CD8-positive, alpha-beta memory T cell (primary cell): ENCODE measurements at places on chromosomes 1 and 21.

DNA sequence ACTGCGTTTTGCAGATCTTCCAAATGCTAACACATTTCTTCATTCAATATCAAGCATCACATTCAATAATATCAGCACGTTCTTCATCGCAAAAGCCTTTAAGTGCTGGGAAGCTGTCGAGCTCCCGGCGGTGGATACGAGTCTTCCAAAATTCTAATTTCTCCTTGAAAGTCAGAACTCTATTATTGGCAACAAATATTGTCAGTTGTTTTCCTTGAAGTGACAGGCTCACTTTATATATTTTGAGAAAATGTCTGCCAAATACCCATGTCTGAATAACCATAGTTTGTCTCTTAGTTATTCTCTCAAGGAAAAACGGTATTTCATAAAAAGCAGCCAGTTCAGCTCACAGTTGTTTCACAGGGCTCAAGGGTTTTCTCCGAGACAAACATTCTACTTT, 226.2 kb upstream of the C1orf174 start:
- no peak for DNase-seq

DNA sequence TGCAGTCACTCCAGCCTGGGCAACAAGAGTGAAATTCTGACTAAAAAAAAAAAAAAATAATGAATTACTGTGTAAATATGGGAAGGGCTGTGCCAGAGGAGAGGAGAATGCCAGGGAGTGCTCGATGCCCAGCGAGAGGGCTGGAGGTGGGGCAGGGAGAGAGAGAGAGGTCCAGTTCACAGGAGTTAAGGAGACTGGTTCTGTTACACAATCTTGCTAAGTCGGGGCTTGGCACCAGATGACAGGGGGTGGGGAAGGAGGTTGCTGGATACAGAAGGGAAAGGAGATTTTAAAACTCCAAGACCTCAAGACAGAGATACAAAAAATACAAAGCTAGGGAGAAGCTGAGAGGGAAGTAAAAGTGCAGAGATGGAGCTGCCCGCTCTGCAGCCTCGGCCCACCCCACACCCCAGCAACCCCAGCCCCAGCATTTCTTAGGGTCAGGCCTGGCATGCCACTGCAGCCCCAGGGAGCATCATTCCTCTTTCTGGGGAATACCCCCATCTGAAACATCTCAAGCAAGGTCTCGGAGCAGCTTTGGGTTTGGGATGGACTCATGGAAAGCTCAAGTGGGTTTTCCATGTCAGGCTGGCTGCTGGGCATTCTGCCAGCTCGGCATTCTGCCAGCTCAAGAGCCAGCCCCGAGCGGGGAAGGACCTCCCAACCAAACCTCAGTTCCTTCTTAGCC, 991 bp downstream of the SELENBP1 start:
- no peak for DNase-seq

DNA sequence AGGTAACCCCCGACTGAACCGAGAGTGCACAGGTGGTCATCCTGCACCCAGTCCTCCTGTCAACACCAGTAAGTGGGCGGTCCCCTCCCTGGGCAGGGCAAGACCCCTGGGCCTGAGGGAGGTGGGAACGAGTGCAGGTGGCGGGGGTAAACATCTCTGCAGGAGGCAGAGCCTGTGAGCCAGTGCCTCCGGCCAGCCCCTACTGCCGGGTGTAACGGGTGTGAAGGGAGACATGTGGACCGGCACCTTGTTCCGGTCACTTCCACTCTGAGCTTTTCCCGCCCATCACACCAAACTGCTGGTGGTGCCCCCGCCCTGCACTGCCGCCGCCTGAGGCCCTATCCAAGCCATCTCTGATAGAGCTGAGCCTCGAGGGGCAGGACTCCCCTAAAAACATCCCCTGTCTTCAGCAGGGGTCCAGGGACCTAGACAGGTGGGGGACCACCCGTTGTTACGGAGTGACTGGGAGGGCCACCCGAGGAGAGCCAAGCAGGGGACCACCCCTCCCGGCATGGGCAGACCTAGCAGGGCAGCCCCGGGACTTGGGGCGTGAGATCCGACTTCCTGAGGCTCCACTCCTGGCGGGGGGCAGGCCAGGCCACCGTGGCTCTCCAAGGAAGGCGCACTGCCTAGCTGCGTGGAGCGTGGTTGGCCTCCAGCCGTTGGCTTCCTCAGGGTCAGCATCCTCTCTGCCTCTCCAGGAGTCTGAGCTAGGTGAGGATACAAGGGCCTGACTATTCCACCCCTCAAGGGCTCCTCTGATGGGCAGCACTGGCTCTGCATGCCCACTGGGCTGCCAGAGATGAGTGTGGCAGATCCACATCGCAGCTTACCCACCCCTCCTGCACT, 43.8 kb upstream of the LBR start:
- DNase-seq: no peak

- DNase-seq: no peak
Measured at GRCh38 chr1:201673915-201674314, 135.0 kb downstream of the NAV1 start.

DNA sequence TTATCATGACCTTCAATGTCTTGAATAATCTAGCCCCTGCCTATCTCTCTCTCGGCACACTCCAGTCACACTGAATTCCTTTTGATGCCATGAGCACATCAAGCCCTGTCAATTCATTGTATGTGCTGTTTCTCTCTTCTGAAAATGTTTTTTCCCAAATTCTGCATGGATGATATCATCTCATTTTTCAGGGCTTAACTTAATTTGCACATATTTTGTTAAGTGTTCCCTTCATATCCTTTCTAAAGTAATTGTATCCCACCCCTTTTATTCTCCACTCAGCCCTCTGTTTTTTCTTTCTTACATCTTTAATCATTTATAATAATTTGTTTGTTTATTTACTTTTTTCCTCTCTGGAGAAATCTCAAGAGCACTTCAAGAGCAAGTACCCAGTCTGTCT, 149.9 kb downstream of the ZNF326 start:
- DNase-seq: no peak

DNA sequence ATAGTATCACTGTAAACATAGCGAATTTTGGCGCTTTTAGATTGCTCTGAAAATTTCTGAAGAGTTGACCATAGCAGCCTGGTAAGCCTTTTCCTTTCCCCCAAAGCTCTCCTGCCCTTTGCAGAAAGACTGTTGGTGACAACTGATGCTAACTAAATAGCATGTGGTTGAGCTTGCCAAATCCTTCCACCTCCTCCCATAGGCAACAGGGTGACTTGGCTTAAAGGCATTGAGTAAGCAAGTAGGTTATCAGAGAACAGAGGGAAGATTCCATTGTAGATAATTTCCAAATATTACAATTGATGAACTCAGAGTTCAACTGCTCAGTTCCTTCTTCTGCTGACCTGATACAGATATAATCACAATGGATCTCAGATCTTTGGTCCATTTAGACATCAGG, 19.9 kb upstream of the HMGCL start:
- DNase-seq: no peak

- DNase-seq: no peak
Measured at GRCh38 chr1:166039436-166040201, 127.2 kb downstream of the FAM78B start.

DNA sequence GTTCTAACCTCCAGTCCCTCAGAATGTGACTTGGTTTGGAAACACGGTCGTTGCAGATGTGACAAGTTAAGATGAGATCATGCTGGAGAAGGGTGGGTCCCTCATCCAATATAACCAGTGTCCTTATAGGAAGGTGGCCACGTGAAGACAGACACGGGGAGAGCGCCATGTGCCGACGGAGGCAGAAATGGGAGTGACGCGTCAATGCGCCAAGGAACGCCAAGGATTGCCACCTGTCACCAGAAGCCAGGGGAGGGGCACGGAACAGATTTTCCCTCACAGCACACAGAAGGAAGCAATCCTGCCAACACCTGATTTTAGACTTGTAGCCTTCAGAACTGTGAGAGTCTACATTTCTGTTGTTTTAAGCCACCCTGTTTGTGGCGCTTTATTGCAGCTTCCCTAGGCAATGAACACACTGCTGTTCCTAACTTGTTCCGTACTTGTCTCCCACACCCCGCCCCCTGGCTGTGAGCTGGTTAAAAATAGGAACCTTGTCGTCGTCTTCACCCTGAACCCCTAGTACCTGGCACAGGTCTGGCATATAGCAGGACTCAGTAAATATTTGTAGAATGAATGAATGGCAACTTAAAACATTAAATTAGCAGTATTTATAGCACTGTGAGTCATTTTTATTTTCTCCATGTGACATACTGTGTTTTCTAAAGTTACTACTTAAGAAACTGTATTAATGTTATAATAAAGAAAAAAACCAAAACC, 14.2 kb downstream of the RIMS3 start:
- no peak for DNase-seq

- no peak for DNase-seq
Measured at GRCh38 chr1:76352741-76353435, 278.3 kb downstream of the ST6GALNAC3 start.

DNA sequence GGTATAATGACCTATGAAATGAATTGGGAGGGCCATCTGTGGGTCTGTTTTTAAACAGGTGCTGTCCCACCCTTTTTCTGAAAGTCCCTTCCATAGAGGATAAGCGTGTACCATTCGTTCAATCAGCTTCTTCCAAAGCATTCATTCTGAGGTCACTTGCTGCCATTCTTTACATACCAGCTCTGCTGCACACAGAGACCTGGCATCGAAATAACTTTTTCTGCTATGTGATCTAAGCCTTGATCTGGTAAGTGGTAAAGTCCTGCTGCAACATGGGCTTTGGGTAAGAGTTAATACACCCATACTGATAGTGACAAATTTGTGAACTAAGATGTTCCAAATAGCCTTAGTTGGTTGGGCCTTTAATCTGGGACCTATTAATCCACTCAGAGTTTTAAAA, 38.9 kb downstream of the DR1 start:
- DNase-seq: no peak

GRCh38 chr21:20998886-20999285, 677 bp downstream of the NCAM2 start:
- no peak for DNase-seq

DNA sequence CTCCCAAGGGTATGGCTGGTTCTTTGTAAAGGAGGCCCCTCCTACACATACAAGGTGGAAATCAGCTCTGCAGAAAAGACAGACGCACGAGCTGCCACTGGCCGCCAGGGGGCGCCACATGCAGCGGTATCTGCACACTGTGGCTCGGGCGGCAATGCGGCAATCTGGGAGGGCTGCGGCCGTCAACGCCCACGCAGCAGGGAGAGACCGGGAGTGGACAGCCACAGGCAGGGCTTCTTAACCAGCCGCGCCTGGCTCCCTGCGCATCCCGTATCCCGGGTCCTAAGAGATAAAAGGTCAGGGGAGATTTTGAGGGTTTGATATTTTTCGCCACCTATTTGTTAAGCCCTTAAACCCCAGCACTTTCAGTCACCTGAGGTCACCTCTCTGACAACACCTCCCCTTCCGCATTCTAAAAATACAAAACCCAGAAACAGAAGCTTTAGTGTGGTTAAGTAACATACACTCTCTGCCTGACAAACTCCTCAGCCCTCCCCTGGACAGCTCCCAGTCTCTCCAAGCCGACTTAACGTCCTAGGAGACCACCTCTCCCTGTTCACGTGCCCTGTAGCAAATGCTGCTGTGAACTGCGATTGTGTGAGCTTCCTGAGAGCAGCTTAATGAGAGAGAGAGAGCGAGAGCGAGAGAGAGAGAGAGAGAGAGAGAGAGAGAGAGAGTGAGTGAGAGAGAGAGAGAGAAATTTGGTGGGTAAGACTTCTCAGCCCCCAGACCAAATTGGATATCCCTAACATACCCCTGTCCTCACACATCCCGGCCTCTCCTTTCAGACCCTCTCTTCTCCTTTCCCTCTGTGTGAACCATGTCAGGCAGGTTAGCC, 13.5 kb upstream of the KCNA2 start:
- DNase-seq: peak; percentile 92

GRCh38 chr1:51535006-51535592, 16.0 kb upstream of the EPS15 start:
- DNase-seq: peak; percentile 12

DNA sequence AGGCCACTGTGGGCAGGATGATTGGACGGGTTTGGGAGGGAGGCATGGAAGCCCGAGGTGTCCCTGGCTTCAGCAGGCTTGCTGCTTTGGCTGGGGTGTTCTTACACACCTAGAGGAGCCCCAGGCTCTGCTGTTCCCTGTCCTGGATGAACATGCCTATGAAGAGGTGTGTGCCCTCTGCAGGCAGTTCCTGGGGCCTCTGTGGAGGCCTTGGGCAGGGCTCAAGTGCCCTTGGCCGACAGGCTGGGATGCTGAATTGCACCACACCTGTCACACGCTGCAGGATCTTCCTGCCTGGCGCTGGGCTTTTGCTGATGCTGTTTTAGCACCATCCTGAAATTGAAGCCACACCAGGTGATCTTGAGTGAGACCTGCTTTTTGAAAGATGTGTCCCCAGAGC, 415.0 kb upstream of the VAMP3 start:
- DNase-seq: no peak

DNA sequence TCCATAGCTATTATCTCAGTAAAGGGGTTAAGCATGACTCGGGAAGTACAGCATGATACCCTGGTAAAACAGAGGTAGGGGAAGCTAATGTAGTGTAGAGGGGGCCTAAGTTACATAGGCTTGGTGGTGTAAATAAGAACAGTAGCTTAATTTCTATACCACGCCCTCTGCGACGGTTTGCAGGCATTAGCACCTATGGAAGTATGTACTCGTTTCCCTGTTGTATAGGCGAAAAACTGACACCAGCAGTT, 470 bp upstream of the NAXE start:
- no peak for DNase-seq

DNA sequence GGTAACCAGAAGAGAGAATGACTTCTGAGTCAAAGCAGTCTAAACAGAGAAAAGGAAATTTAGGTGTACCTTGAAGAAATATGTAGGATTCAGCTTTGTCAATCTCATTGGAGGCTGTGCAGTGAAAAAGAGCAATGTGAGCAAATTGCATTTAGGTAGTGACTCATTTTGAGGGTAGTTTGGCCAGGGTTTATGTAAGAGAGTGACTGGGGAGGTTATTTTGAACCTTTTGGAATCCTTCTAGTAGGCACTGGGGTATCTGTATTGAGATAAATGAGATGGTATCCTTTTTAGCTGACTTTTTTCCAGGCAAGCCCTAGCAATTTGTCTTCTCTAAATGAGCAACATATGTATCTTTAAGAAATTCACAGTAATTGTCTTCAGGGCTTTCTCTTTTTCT, 95.9 kb downstream of the DISP1 start:
- no peak for DNase-seq
